Stimulated activated CD8-positive, alpha-beta memory T cell treated with anti-CD3 and anti-CD28 coated beads, Interleukin-7, amount 100 ng/mL, for 24 hours (primary cell): ENCODE measurements at places on chromosomes 5 and 9.

DNA sequence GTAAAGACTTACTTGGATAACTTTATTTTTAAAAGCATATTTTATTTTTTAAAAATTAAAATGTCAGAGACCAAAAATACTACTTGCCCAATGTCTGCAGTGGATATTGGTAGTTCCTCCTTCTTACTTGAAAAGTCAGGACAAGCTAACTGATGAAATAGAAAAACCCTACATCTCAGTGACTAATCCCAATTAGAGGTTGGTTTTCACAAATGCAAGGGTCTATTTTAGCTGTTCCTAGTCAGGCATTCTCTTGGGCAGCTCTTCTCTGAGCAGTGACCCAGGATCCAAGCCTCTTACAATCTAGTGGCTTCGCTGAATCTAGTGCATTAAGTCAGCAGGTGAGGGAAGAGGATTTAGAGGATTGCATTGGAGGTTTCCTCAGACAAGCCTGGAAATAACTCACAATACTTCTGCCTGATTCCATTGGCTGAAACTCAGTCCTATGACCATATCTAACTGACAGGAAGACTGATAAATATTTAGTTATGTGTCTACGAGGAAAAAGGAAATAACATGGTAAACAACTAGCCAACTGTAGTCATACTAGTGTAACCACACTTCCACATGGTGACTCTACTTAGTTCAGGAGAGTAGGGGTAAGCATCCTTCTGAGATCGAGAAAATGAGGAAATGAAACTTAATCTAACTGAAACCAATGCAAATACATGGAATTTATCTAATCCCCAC is 34.2 kb upstream of the MIER3 start:
- DNase-seq: no peak

- DNase-seq: no peak
Observed at GRCh38 chr5:144183254-144183889, 12.7 kb downstream of the KCTD16 start.

GRCh38 chr9:5483306-5483705 is 27.0 kb upstream of the PDCD1LG2 start:
- DNase-seq: no peak

DNA sequence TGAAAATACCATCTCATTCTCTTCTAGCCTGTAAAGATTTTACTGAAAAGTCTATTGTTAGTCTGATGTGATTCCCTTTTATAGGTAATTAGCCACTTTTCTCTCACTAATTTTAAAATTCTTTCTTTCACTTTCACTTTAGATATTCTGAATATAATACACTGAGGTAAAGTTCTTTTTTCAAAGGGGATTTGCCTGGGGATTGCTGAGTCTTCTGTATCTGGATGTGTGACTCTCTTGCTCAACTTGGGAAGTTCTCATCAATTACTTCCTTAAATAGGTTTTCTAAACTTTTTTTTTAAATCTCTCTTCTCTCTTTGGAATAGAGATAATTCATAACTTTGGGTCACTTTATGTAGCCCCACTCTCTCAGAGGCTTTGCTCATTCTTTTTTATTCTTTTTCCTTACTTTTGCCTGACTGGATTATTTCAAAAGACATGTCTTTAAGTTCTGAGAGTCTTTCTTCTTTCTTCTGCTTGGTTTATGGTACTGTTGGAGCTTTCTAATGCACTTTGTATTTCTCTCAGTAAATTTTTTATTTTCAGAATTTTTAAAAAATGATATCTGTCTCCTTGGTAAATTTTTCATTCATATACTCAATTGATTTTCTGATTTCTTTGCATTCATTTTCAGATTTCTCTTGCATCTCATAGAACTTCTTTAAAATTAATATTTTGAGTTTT is 55.9 kb upstream of the IL12B start:
- no peak for DNase-seq

DNA sequence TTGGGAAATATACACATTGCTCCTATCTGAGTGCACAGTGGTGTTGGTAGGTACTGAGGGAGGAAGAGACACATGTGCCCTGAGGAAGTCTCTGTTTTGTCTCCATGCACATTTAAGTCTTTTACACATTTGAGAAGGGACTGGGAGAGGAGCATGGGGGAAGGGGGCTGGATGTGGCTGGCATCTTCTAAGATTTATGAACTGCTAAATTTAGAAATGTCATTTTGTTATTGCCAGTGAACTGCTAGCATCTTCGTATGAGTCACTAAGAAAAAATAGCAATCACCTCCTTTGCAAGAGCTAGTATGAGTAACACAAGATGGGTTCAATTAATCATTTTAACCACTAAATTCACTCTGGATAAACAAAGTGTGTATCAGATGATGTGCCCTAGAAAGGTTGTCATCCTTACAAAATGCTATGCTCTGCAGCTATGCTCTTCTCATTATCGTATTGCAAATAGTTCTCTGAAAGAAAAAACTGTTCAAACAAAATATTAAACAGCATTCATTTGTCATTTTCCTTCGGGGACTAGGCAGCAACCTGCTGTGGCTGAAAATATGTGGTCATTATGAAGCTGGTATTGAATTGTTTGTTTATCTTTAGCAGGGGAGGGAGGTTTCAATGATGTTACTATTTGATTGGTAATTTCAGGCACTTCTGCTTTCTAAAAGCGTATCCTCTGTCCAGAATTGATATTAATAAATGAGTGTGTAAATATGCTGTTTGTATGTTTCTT is 236.5 kb downstream of the DMRTA1 start:
- no peak for DNase-seq
